Cerebellar nuclear complex (tissue), 1 donor: ENCODE measurements at places on chromosomes 13 and 19.

DNA sequence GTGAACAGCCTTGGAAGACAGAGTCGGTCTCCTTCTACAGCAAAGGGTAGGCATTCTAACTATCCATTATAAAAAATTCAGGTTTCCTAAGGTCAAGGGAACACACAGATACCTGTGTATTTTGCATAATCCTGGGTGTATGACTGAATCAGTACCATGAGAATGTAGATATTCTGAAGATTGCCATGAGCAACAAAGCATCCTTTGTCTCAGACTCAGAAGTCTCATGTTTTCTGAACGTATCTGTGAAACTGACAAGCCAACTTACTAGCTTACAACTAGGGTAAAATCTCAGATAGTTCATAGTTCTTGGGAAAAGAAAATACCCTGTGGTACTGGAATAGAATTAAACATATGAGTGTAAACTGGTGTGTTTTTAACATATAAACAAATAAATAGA lies 6.5 kb downstream of the ZNF566 start:
- DNase-seq: no peak

- no peak for DNase-seq
Measured at GRCh38 chr13:77904031-77904430, 14.6 kb downstream of the EDNRB start.

- DNase-seq: no peak
Measured at GRCh38 chr13:75341028-75341427, 140.9 kb downstream of the TBC1D4 start.

DNA sequence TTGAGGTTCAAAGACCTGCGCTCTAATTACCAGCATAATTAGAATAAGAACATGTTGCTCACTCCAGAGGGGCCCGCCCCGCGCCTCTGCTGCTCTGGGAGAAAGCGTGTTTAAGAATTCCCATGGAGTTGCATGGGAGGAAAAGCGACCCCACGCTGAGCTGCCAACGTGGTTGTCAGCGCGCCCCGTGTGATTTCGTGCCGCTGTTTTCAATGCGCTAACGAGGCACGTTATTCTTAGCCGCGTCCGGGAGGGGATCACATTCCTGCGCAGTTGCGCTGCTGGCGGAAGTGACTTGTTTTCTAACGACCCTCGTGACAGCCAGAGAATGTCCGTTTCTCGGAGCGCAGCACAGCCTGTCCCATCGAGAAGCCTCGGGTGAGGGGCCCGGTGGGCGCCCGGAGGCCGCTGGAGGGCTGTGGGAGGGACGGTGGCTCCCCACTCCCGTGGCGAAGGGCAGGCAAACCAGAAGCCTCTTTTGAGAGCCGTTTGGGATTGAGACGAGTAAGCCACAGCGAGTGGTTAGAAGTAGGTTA lies 173.8 kb upstream of the SOX1 start:
- DNase-seq: no peak

- no peak for DNase-seq
Measured at GRCh38 chr19:14772467-14772866, 5.9 kb downstream of the ADGRE2 start.

- DNase-seq: no peak
Measured at GRCh38 chr19:23241419-23241818, 8.8 kb downstream of the ZNF724 start.

DNA sequence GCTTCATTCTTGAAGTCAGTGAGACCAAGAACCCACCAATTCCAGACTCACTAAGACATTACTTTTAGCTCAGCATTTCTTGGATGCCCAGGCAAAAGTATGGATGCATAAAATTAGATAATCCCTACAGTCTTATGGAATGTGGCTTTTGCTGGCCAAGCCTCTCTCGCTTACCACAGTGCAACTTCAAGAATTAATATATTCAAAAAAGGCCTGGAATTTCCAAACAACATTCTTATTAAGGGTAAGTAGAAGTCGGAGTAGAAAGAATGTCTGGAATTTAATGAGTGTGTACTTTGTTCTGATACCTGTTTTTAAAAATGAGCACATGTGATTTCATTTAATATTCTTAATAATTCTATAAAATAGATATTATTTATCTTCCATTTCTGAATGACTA lies 302.4 kb upstream of the TMTC4 start:
- DNase-seq: no peak

DNA sequence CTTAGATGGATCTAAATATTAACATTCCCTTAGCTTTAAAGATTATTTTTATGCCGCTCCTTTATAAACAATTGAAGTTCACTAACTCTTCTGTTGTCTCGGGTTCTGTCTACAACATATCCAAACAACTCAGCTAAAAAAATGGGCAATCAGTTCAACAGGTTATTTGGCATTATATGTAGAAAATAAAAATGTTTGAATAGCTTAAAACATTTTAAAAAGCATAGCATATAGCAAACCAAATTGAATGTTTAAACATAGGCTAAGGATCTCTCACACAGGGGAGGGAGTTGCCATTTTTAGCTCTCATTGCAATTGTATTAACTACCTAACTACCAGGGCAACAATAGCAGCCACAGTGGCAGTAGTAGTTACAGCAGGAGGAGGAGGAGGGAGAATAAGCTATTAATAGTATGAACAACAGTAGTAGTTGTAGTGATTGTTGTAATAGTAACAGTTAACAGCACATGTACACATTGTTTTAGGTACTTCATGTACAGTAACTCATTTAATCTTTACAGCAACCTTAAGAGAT lies 404.2 kb downstream of the KCNRG start:
- no peak for DNase-seq

DNA sequence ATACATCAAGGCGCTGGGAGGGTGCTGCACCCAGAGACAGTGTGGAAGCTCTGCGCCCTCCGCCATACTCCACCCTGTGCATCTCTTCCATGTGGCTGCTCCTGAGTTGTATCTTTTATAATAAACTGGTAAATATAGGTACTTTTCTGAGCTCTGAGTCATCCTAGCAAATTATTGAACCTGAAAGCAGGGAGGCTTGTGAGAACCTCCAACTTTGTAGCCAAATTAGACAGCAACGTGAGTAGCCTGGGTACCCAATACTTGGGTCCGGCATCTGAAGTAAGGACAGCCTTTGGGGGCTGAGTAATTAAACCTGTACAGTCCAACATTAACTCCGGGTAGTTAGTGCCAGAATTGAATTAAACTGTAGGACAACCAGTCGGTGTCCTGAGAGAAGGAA lies 57.4 kb downstream of the RUBCNL start:
- no peak for DNase-seq

DNA sequence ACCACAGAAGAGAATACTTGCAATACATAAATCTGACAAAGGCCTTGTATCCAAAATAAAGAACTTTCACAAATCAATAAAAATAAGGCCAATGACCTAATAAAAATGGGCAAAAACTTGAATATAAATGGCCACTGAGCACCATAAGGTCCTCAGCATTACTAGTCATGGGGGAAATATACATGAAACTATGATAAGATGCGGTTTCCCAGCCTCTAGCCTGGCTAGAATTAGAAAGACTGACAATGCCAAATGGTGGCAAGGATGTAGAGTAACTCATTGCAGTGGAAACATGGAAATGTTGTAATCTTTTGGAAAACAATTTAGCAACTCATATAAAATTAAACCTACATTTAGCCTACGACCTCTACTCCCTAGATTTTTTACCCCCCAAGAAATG lies 227.1 kb downstream of the GGACT start:
- DNase-seq: no peak

DNA sequence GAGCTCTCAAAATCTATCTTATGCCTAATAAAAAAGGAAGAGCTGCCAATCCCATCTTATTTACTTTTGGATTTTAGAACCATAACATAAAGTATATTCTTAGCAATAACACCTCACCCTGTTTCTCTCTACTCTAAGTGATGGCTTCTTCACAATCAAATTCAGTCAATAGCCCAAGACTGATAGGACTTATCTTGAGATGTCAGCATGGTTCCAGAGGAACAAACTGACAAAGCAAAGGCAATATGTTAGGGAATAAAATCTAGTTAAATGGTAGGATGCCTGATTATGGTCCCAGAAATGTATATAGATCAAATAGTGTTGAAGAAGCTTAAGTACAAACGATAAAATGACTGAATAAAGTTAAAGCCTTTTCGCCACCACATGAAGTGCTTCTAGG lies 36.3 kb downstream of the DACH1 start:
- DNase-seq: no peak

- DNase-seq: no peak
Measured at GRCh38 chr19:2949939-2950285, 5.1 kb upstream of the ZNF77 start.

GRCh38 chr19:34254698-34255432 lies 511 bp downstream of the GARRE1 start:
- no peak for DNase-seq

DNA sequence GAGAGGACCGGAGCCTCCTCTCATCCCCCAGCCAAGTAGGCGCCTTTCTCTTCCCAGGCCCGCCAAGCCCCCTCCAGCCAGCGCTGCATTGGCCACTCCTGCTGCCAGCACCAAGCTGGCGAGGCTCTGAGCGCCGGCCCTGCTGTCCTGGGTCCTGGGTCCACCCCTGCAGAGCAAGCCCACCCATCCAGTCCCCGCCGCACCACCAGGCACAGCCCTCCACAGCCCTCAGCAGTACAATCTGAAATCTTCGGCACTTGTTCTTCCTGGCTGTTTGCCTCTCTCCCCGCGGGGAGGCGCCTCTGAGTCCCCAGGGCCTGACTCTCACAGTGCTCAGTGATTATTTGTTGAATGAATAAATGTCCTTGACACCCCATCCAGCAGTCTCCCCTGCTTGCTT lies 236.4 kb upstream of the SGCG start:
- DNase-seq: no peak

DNA sequence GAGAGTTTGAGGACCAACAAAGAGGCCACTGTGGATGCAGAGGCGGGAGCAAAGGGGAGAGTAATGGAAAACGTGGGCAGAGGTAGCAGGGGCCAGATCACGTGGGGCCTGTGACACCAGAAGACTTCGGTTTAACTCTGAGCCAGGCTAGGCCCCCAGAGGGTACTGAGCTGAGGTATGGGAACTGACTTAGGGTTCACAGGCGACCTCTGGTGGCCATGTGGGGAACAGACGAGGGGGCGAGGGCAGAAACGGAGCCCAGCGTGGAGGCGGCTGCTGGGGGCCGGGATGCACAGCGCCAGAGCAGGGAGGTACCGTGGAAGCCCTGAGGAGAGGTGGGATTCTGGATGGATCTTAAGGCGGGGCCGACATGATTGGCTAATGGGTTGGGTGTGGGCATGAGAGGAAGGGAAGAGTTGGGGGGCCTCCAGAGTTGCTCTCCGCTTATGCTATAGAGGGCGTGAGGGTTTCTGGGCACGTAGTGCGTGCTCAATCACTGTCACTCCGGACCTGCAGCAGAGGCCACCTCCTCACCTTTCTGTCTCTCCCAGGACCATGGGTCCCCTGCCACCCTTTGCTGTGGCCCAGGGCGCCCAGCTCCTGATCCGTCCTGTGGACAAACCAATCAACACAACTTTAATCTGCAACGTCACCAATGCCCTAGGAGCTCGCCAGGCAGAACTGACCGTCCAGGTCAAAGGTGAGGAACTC lies 13.7 kb downstream of the PVR start:
- no peak for DNase-seq

- no peak for DNase-seq
Measured at GRCh38 chr19:17125728-17126677, 50.4 kb downstream of the MYO9B start.

GRCh38 chr13:26651234-26651633 lies 93.8 kb downstream of the WASF3 start:
- no peak for DNase-seq

DNA sequence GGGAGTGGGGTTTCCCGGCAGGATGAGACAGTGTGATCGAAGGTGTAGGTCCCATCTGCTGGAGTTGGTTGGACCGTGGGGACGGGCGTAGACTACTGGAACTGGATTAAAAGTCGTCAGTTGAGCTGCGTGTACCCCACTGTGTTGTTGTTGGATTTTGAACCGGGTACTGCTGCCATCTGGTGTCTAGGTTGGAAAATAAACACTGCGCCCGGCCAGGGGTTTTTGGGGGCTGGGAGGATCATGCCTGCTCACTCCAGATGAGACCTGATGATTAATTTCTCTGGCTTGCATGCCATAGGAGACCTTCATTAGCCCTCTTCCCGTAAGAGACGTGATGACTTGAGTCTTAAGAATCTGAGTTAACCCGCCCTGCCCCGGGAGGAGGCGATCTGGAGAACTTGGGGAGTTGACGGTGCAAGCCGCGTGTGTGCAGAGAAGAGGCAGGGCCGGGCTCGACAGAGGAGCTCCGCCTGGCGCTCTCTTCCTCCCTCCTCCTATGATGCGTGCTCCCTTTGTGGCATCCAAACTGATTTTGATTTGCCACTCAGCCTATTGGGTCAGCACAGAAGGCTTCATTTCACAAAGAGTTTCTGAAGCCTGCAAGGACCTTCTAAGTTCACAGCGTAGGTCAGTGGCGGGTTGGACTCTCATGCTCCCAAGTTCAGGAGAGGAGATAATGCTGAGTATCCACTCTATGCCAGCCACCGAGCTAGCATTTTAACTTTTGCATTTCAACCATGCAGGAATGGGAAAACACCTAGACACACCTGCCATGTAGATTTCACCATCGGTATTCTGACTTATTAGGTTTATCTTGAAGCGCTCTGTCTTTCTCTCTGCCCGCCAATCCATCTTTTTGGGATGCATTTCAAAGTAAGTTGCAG lies 2.7 kb downstream of the UHRF1 start:
- no peak for DNase-seq

GRCh38 chr13:114112231-114112825 lies 20.1 kb downstream of the RASA3 start:
- DNase-seq: no peak

DNA sequence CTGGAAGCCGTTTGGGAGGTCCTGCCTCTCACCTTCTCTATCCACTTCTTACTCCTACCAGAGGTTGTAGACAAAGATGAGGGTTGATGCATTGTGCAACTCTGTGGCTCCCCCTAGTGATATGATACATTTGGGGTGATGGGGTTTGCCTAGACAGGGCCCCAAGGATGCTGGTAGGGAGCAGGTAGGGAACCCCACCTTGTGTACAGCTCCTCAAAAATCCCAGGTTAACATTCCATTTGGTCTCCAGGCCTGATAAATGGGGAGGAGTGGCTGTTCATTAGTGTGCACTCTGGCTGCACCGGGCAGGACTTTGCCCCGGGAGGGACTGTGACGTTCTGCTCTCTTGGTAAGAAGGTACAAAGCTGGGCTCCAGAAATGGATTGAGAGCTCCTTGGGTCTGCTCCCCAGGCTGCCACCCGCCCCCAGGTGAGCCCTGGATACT lies 19.2 kb downstream of the SIGLEC8 start:
- no peak for DNase-seq
